ENCODE measurements at places on chromosomes 2 and 18. TPM values are rescaled to one million over a fixed set of nuclear protein-coding genes. Genes with fewer than 3 reads are reported as not detected.
A peak's percentile ranks its signal among the peaks of the same experiment; 100 is the strongest.

The TSHZ1 gene
- total RNA-seq: 5.9 TPM

The ADGRF3 gene
- 0.12 TPM for total RNA-seq

The MC2R gene
- not detected for total RNA-seq

The PLEK gene
- 0.25 TPM for total RNA-seq

The FAP gene
- total RNA-seq: 31.9 TPM

The GPR55 gene
- total RNA-seq: 0.79 TPM

The CDH7 gene
- total RNA-seq: not detected

- DNase-seq: peak; percentile 43
These were observed 379.6 kb downstream of the HRH4 start for GRCh38 chr18:24840051-24840450.

DNA sequence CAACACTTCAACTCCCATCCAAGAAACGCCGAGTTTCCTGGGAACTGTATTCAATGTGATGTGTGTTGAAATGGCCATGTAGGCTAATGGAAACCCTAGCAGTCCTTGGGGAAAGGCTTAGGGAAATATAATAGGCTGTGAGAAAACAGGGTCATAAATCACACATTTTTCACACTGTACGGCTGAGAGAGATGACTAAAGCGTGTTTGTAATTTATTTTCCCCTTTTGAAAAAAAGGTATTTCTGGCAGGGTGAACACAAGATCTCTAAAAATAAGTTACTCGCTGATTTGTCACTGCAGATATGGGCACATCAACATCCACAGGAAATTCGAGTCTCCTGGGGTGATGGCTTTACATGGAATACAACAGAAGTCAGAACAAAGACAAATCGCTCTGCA is 109.6 kb upstream of the ST6GAL2 start:
- no peak for DNase-seq

GRCh38 chr2:72676341-72677025 is 149.3 kb downstream of the EXOC6B start:
- DNase-seq: peak; percentile 66

DNA sequence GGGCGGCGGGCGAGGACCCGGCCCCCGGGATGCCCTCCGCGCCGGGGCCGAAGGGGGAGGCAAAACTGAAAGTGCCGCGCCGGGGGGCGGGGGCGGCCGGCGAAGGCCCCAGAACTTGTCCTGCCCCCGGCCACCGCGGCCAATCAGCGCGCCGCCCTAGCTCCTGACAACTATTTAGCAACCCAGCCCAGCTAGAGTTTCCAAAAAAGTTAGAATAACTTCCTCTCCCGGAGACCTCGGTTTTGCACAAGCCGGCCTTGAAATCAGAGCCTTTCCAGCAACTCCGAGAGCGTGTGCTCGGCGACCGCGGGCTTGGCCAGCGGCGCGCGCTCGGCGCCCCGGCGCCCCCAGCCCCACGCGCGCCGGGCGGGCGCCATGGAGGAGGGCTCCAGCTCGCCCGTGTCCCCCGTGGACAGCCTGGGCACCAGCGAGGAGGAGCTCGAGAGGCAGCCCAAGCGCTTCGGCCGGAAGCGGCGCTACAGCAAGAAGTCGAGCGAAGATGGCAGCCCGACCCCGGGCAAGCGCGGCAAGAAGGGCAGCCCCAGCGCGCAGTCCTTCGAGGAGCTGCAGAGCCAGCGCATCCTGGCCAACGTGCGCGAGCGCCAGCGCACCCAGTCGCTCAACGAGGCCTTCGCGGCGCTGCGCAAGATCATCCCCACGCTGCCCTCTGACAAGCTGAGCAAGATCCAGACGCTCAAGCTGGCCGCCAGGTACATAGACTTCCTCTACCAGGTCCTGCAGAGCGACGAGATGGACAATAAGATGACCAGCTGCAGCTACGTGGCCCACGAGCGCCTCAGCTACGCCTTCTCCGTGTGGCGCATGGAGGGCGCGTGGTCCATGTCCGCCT is at the start of gene TWIST2:
Gene TWIST2, plus strand, starts transcription at position 245 of the 850 bp plus-strand sequence. Its CDS starts 131 bp downstream, at position 376.
- peak; percentile 83 for DNase-seq

DNA sequence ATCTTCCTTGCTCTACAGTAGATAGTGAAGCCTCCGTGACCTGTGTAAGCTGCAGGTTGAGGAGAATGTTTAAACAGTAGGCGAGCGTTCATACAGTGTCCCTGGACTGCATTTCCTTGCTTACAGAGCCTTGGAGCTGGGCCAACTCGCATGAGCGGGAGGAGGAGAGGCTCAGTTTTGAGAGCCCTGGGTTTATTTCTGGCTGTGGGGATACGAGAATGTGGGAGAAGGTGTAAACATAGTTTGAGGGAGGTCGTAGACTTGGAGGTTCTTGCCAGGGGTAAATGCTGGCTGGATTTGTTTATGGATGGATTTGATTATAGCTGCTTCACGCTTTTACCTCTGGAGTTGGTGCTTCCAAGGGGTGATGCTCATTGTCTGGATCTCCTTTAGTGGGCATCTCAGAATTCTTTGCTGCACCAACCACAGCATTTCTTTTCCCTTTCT is 20.8 kb downstream of the CRIM1 start:
- DNase-seq: peak; percentile 76

DNA sequence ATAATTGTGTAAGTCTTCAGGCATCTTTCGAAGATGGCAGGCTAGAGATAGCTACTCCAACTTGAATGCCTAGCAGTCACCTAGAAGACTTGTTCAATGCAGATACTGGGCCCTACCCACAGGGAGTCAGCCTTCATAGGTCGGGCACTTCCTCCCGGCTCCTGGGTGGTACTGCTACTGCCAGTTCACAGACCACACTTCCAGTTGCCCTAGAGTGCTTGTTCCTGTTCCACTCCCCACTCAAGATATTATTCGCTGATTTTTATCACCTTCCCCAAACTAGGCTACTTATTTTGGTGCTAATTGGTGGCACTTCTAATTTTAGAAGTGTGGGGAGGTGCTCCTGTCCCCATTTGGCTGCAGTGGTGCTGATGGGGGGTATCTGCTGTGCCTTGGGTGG is 34.2 kb downstream of the INPP4A start:
- no peak for DNase-seq

DNA sequence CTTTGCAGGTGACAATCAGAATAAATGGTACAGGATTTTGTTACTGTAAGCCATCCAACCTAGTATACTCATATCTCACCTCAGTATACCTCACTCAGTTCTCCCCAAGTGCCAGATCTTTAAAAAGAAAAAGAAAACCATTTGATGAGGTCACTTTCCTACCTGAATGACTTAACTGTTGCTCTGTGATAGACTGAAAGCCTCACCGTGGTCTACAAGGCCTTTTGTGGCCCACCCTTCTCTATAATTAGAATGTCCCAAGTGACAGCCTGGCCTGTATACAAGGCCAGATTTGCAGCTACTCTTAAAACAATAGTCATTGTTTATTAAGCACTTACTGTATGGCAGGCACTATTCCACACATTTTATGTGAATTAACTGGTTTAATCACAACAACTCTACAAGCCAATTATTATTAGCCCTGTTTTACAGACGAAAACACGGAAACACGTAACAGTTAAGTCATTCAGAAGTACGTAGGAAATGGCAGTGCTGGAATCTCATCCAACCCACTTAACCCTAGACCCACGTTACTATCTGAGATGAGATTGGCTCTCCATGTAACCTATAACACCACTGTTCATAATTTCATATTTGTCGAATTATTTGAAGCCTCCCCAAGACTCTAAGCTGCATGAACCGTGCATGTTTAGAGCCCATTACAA is 28.3 kb downstream of the PKP4 start:
- no peak for DNase-seq

DNA sequence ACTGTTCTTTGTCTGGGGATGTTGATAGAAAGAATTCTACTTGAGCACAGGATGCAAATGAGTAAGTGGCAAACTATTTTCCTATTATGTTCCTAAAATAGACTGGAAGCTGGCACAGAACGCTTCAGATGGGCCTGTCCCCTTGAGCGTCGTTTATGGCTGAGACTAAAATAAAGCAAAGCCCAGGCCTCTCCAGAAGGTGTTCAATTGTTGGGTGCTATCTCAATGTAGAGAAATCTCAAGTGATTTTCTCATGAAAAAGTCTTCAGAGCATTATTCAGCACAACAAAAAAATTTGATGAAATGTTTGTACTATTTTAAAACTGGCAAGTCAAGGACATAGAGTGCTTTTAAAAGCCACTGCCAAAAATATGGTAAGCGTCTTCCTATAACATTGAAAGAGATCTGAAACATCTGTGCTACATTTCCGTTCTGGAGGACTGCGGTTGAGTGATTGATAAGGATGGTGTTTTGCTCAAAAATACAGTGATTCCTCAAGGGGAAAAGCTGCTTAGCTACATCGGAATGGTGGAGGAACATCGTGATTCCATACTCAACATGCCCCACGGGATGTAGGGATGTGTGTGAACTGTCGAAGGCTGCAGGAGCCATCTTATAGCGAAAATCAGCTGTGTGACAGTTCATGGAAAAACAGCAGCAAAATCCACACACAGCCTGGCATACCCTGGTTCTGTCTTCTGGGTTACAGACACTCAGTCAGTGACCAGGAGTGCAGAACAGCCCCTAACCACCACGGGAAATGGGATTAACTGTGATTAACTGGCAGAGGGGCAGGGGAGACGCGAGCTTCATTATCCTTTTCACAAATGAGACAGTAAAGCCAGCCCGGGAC is 10.4 kb upstream of the LRRFIP1 start:
- DNase-seq: peak; percentile 80

DNA sequence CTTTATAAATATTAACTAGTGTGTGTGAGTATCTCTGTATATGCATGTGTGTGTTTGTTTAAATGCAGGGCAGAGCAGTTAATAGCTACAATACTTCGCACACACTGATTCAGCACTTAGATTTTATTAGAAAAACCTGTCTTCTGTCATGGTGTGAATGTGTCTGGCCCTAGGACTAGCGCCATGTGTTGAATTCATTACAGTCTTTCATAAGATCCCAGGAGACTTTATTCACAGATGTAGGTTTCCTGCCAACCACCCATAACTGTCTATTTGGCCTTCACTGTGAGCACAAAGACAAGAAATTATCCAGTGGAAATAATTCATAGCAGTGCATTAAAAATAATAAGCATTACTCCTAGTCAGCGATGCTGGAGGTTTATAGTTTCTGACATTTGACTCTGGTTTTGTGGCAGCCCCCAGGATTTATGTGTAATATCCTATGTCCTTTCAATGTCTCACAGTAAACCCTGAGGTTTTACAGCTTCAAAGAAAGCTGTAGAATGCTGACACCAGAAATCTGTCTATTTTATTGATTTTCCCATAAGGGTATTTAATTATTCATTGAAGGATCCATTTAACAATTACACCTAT is 93.9 kb downstream of the ZNF804A start:
- DNase-seq: peak; percentile 1

- DNase-seq: no peak
These were observed 4.5 kb downstream of the CYS1 start for GRCh38 chr2:10075571-10076209.

GRCh38 chr2:191217580-191217979 is 27.6 kb upstream of the MYO1B start:
- peak; percentile 90 for DNase-seq

- no peak for DNase-seq
These were observed 15.9 kb downstream of the RTP5 start for GRCh38 chr2:241885291-241885945.

DNA sequence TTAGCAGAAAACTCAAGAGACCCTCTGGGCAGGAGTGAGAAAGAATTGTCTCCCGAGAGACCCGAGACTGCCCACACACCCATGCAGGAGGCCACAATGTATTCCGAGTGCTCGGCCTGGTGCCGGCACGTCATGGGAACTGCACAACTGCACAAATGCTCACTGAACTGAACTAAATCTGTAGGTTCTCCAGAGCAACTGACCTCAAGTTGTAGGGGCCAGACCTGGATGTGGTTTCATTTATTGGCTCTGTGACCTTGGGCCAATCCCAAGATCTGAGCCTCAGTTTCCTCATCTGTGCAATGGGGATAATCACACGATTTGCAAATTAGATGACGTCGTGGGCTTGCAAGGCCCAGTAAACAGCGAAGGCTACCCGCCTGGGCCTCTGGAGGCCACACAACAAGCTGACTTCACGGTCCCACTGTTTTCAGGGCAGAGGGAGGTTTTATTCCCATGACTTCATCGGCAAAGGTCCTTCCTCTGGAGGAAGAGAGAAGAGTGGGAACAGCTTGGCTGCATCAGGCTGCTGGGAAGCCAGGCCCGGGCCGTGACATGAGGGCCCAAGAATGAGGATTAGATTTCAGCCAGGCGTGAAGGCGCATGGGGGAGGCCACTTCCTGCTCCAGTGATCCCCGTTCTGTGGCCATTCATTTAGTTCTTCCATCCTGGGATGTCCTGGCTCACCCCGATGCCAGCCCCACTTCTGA is 3.6 kb upstream of the ERFE start:
- DNase-seq: peak; percentile 40

GRCh38 chr2:9045595-9045994 is 42.1 kb upstream of the MBOAT2 start:
- no peak for DNase-seq

GRCh38 chr2:174027956-174028355 is 62.8 kb upstream of the SP3 start:
- no peak for DNase-seq

DNA sequence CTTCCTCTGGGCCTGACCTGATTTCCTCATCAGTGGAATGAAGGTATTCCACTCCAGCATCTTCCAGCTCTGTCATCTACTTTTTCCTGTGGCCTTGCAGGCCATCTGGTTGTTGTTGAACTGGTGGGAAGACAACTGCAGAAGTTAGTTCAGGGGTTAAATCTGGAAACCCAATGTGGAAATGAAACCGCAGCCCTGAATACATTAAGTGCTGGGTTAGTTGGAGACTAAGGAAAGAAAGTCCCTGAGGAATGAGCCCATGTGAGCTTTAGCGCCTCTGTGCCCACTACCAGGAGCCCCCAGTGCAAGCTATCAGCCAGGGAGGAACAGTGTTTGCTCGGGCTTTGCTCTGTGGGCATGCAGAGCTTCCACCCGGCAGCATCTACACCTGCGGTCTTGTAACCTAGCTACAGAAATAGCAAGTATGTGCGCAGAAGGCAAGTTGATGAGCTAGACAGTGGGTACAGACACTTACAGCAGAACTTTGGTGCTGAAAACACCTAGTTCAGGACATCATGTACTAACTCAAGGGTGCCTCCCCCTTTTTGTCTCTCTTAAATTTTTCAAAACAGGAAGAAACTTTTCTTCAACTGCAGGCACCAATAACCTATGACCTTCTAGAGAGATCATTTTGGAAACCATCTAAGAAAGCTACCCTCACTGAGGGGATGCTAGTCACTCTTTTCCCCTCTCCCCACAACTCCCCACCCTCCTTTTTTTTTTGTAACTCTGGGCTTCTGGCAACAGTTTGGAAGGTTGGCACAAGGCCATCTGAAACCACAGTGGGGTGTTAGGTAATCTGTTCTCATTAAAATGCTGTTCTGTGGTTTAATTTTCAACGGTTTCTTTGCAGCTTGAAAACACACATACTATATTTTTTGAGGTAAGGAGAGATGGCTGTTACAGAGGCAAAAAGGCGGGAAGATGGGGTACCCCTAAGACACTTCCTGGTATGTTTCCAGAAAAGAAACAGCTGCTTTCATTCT is 18.3 kb upstream of the CXCR4 start:
- no peak for DNase-seq

GRCh38 chr2:174218773-174219172 is 29.6 kb downstream of the OLA1 start:
- DNase-seq: no peak

- DNase-seq: no peak
These were observed 54.3 kb downstream of the FOXI3 start for GRCh38 chr2:88398180-88398579.

GRCh38 chr2:71778936-71779773 is 325.8 kb downstream of the DYSF start:
- peak; percentile 52 for DNase-seq

Data from M059J (cell line).